ENCODE measurements at places on chromosomes 3 and 15. TPM values are rescaled to one million over a fixed set of nuclear protein-coding genes. Genes with fewer than 3 reads are reported as not detected.

- no peak for DNase-seq
Observed at GRCh38 chr3:32419742-32420125, 28.1 kb downstream of the CMTM7 start.

The ABHD14A gene
- 30.5 TPM for polyA plus RNA-seq

The GUCA1C gene
- polyA plus RNA-seq, result 13.0 TPM

The ABI3BP gene
- polyA plus RNA-seq, result 2.6 TPM

The PPP1R14D gene
- 0.72 TPM for polyA plus RNA-seq

GRCh38 chr15:96947296-96948229 is 617.1 kb downstream of the NR2F2 start:
- no peak for DNase-seq

The HCLS1 gene
- polyA plus RNA-seq, result 8.1 TPM

DNA sequence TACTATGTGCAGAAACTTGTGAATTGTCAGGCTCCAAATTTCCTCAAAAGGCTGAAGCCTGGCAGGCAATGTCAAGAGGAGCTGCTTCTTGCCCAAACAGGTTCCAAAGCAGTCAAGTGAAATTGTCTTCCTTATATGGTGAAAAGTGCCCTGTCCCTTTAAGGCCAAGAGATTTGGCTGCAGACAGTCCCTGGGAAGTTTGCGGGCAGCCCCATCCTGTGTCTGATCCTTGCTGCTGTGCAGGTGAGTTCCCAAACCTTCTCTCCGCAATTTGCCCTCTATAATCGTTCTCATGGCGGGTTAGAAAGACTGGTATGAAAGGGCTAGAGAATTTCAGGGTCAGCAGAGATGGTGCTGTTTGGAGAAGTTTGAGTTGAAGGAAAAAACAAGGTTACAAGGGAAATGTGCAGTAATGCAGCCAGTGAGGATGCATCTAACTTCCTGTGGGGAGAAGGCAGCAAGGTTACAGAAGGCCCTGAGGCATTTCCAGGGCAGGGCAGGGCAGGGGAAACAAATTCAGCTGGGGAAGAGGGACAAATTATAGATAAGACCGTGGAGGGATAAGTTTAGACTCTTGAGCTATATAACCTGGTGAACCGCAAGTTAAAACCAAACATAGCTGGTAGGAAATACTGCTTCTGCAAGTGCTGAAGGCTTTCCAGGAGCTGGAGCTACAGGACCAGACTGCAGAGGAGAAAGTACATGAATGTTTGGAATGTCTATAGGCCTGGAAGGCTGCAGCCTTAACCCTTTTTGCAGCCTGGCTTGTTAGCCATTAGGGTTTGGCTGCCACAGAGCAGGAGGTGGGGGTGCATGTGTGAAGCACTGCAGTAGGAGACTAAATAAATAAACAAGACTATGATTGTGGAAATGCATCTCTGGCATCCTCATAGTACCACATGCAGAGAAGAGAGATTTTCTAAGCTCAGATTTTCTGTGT is 256.2 kb upstream of the IL12A start:
- no peak for DNase-seq

DNA sequence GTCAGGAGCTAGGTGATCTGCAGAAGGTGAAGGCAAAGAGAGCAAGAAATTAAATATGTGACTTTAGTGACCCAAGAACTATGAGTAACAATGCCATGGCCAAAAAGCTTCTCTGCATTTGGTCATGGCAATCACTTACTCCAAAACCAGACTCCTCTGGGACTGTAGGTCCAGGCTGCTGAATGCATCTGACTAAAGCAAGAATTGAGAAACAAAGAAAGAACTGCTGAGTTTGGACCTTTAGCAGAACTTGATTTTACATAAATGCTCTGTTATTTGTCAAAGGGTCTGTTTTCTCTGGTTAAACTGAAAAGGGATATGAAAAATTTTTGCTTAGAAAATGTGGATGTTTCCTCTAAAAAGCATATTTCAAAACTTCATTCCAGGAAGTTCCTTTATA is 1102.2 kb downstream of the IGSF11 start:
- no peak for DNase-seq

DNA sequence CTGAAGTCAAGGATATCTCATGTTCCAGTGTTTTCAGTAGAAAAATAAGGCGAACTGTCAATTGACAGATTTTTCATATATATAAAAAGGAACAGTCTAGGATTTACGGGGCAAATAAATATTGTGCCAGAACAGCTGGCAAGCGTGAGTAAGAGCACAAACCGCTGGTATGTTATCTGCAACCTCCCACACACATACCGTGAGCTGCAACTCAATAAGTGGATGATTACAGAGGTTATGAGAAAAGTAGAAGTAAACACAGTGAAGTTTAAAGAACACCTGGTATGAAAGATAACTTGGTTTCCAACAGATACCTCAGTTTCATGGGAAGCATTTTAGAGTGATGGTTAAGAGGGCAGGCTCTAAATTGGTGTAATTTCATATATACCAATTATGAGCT is 733.4 kb downstream of the TUSC7 start:
- no peak for DNase-seq

DNA sequence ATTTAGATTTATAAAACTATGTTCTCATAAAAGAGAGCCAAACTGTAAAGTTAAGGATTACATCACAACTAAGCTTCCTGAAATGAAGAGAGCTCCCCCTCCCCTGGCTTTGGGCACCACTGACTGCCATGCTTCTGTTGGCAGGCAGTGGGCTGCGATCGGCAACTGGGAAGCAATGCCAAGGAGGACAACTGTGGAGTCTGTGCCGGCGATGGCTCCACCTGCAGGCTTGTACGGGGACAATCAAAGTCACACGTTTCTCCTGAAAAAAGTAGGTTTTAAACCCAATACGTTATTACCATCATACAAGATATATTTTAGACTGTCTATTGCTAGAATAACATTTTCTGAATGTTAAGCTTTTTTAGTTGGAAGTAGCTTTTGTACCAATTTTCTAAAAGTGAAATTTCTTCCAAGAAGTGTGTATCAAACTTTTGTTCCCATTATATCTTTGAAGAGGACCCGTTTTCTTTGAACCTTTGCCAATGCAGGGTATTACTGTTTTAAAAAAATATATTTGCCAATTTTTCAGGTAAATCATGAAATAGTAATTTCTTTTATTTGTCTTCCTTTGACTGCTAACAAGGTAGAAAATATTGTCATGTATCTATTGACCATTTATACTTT is 184.1 kb downstream of the ADAMTSL3 start:
- DNase-seq, result peak; percentile 33

DNA sequence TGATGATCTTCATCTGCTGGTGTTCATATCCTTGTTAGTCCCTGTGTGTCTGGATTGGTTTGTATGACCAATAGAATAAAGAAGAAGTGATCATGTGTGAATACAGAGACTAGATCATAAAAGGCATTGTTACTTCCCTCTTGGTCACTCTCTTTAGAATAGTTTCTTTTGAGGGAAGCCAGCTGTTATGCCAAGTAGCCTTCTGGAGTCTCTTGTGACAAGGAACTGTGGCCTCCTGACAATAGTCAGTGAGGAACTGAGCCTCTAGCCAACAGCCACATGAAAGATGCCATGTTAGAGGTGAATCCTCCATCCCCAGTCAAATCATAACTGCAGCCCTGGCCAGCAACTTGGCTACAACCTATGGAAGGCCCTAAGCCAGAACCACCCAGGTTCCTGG is 63.0 kb upstream of the SMAD3 start:
- no peak for DNase-seq

DNA sequence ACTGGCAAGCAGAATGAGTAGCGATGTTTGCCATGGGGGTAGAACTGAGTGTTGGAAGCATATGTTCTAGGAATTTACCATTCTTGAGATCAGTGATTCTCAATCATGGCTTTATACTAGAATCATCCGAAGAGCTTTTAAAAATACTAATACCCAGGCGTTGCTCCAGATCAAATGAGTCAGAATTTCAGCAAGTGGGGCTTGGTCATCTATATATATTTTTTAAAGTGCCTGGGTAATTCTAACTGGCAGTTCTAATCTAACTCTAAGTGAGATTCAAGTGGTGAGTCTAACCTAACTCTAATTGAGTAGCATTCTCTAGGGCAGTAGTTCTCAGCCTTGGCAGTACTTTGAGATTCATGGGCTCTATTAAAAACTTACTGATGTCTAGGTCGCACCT is 20.8 kb downstream of the TM4SF1 start:
- DNase-seq, result no peak

The PRR23C gene
- not detected for polyA plus RNA-seq

DNA sequence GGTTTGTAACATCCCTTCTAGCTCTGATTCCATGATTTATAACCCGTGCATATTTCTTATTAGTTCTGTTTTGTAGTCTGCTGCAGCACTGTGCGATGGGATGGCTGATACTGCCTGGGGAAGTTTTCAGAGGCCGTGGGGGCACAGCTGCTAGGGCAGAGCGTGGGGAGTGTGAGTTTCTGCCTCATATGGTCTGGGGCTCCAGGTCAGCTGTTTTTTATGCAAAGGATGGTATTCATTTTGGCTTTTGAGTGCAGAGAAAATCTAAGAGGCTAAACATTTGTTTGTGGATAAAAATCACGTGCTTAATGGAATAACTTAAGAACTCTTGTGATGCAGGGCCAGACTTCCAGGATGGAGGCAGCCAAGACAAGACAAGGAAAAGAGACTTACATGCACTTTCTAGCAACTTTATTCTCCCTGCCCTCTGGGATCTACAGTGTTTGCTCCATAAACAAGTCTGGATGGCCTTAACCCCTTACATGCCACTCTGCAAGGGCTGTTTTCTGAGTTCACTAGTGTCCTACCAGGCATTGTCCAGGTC is 45.5 kb upstream of the CFAP161 start:
- DNase-seq, result no peak

Data from pancreas (tissue), 10 donors.